ENCODE measurements at places on chromosomes 12 and 14.
A peak's percentile ranks its signal among the peaks of the same experiment; 100 is the strongest.

GRCh38 chr12:109099431-109100020 lies 2.1 kb downstream of the UNG start:
- DNase-seq: no peak

- no peak for DNase-seq
Observed at GRCh38 chr14:45716572-45716971, 463.6 kb upstream of the MIS18BP1 start.

DNA sequence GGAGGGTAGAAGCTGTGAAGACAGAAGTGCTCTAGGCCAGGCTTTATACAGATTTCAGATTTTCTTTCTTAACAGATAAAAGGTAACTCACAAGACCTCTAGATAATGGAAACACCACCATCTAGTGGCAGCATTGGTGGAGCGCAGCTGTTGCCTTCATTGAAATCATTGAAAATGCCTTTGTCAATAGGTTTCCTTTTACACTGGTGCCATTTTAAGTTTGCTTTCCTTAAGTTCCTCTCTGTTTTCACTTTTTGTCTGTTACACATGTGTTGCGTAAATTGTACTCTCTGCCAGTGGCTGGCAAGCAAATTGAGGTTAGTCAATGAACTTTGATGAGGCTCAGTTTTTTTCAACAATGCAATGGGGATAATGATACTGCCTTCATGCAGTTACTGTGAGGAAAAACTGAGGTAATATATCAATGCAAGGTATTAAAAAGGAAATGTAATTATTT lies 31.1 kb downstream of the ALDH1L2 start:
- peak; percentile 51 for DNase-seq

GRCh38 chr12:126772171-126772864 lies 1494.7 kb upstream of the TMEM132C start:
- DNase-seq: peak; percentile 6

GRCh38 chr12:3061059-3061458 lies 16.1 kb upstream of the TSPAN9 start:
- DNase-seq: no peak

DNA sequence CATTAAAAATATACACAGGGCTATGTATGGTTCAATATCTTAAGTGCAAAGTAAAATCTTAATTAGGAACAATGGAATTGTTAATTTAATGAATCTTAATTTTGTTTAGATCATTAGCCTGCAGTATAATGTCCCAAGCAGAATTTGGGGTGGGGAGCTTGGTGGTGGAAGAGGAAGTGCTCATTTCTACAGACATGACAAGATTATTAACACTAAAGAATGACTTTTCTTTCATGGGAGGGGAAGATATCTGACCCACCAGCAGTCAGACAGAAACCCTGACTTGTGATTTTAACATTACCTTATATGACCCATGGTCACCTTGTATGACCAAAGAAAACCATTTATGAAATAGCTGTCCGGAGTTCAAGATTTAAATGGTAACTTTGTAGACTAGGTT lies 41.3 kb upstream of the HIF1A start:
- DNase-seq: no peak

DNA sequence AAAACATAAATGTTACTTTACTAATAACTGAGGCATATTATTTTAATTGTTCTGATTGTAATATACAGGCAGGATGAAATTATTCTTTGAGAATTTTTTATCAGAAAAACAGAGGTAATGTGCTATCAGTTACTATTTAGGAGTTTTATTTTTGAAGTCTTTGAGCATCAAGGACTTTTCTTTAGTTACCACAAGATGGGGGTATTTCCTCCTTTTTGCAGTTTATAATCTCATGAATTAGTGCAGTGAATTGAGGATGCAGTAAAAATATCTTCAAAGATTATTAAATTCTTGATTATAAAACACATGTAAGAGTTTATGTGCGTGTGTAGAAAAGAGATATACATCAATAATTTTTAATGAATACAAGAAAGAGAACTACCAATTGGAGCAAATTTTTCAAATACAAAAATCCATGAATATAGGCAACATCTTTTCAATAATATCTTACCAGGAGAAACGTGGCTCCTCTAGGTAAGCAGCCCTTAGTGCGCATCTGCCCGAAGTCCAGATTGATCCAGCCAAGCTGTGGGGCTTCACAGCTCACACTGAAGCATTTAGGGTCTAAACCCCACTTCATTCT lies 71.6 kb downstream of the ERGIC2 start:
- DNase-seq: no peak

GRCh38 chr12:62471734-62472133 lies 5.1 kb downstream of the MON2 start:
- no peak for DNase-seq

DNA sequence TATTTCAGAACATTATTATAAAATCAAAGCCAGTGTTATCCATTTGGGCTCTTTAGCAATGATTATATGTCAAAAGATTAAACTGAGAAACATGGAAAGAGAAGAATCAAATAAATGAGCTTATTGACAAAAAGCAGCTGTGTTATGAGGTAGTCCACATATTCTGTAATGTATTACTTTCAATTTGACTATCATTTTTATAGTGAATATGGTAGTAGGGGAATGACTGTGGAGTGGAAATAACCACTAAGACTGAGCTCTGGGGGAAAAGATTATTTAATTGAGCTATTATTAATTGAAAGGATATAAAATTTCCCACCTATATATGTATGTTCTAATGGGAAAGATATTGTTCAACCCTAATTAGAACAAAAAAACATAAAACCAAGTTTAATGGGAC lies 381.3 kb downstream of the TMTC2 start:
- DNase-seq: no peak

DNA sequence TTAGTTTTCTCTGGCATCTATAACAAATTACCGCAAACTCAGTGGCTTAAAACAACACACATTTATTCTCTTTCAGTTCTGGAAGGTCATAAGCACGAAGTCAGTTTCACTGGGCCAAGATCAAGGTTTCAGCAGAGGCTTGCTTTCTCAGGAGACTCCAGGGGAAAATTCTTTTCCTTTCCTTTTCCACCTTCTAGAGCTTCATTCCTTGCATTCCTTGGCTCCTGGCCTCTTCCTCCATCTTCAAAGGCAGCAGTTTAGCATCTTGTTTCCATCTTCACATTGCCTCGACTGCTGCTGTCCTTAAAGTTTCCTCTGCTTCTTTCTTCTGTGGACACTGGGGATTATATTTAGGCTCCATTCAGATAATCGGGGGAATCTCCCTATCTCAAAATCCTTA lies 106.1 kb downstream of the PDE3A start:
- no peak for DNase-seq

- DNase-seq: no peak
Observed at GRCh38 chr14:77421201-77421600, 2.1 kb downstream of the NOXRED1 start.

DNA sequence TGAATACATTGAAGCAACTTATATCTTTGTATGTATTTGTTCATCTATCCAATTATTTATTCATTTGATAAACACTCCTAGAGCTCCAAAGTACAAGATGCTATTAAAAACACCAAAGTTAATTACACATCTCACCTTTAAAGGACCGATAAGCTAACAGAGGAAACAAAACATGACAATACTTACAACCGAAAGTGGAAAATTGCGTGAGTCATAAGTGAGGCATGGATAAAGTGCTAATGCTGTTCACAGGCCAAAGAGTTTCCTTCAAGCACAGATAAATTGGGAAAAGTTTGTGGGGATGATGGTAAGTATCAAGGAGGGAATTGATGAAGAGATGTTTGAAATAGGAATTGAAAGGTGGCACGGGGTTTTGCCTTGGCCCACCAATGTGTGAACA lies 172.8 kb upstream of the KITLG start:
- no peak for DNase-seq

- no peak for DNase-seq
Observed at GRCh38 chr12:124510301-124510970, 57.0 kb downstream of the NCOR2 start.

- DNase-seq: no peak
Observed at GRCh38 chr12:41956353-41956752, 188.3 kb downstream of the GXYLT1 start.

- DNase-seq: no peak
Observed at GRCh38 chr12:121139286-121139685, 6.6 kb downstream of the P2RX7 start.

GRCh38 chr12:106139422-106140171 lies 843 bp upstream of the NUAK1 start:
- no peak for DNase-seq

- DNase-seq: no peak
Observed at GRCh38 chr12:130433834-130434233, 96.1 kb downstream of the PIWIL1 start.

GRCh38 chr12:120861074-120861795 lies 42.9 kb downstream of the SPPL3 start:
- no peak for DNase-seq

- no peak for DNase-seq
Observed at GRCh38 chr14:105325716-105326567, 11.4 kb downstream of the PACS2 start.

DNA sequence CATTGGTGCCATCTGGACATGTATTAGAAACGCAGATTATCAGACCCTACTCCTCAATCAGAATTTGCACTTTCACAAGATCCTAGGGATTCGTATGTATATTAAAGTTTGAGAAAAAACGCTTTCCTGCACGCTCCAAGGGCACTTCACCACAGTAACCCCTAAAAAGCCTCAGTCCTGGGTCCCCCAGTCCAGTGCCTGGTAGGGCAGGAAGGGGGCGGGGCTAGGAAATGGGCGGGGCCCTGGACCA lies 369 bp downstream of the DEPDC4 start:
- peak; percentile 84 for DNase-seq

DNA sequence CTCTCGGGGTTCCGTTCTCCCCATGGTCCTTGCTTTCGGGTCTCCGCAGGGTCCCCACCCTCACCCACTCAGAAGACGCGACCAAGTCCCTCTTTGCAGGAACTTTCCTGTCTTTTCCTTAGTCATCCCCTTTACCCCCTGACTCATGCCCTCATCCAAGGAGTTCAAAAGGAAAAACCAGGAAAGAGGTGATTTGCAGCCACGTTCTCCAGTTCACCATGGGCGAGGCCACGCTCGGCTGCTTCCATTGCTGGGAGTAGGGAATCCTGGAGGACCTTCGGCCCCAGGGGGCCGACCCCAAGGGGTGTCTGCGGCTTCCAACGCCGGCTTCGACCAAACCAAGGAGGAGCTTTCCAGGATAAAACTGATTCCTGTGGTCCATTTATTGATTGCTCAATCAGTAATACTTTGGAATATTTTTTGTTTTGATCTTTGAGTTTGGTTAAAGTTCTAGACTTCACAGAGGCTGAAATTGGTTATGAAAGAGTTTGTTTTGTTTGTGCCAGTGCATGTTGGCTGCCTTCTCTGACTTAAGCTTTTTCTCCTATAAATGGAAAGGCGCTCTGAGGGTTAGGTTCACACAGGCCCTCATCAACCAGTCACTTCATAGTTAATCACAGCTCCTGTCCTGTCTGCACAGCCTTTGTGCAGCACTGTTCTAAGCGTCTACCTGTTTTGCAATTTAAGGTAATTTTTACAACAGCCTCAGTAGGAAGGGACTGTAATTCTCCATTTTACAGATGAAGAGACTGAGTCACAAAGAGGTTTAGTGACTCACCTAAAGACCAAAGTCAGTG lies 827 bp downstream of the ALDH2 start:
- no peak for DNase-seq

GRCh38 chr12:45587877-45588533 lies 141.5 kb upstream of the ARID2 start:
- no peak for DNase-seq

- no peak for DNase-seq
Observed at GRCh38 chr14:65658202-65658601, 245.7 kb downstream of the FUT8 start.

- no peak for DNase-seq
Observed at GRCh38 chr12:117714203-117714602, 254.6 kb downstream of the KSR2 start.

DNA sequence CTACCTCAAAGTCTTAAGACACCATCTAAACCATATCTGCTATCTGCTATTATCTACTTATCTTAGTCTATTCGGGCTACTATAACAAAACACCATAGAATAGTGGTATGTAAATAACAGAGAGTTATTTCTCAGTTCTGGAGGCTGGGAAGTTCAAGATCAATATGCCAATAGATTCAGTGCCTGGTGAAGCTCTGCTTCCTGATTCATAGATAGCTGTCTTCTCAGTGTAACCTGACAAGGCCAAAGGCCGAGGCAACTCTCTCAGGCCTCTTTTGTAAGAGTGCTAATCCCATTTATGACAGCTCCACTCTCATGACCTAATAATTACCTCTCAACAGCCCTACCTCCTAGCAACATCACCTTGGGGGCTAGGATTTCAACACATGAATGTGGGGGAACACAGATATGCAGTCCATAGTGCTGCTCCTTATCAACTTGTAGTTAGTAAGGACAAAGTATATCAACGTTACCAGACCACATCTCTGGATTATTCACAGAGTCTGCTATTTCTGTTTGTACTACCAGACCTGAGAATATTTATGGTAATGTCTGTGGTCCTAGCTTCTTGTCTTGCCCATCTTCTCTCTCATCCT lies 297.8 kb downstream of the FOXG1 start:
- no peak for DNase-seq

- no peak for DNase-seq
Observed at GRCh38 chr14:67426161-67426560, 14.2 kb upstream of the PLEK2 start.

DNA sequence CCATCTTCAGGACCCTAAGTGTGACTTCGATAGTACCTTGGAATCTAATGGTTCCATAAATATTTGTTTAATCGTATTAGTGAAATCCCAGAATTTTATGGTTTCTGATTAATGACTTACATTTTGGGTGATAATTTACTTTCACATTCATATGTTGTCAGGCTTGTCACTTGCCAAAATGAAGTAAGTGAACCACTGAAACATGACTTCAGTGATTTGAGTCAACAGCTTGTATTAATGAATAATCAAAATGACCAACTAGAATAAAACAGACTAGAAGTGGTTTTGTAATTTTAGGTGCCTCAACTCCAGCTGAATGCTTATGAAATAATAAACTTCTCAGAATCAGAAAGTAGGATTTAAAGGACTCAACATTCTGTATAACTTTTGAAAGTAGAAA lies 517.1 kb downstream of the PRKD1 start:
- DNase-seq: no peak

DNA sequence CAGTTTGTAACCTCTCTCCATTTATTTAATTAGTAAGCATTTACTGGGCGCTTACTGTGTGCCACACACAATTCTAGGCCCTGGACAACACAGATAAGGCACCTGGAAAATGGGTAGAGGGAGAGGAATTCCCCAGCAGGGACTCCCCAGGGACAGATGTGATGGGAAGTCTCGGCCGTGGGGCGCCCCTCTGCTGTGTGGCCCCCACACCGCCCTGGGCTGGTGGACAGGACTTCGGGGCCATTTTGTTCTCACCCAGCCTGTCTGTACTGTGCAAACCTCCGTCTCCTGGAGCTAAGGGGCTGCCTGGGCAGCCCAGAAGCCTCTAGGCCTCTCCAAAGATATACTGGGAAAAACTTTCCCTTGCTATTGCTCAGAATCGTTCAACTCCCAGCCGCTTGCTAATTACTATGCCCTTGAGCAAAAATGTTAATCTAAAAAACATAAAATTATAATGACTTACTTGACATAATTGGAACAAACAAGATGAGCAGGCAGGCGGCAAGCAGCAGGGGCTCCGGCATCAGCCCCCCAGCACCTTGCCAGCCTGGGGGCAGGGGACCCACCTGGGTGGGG lies 64.4 kb upstream of the NCOR2 start:
- no peak for DNase-seq
